ENCODE measurements at places on chromosomes 3 and 15.

DNA sequence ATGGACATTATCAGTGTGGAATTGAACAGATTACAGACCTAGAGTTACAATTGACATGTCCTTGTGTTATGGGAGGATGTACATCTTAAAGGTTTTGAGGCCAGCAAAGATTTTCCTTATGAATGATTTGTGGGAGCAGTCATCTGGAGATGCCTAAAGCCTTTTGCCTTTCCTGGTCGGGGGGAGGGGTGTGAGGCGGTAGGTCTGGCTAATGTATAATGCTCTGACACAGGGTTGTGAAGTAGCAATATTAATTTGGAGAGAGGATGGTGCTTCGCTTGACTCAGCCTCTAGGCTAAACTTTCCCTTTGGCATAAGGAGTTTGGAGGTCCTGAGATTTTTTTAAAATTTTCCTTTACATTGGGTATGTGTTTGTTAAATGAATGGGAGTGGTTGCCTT is 23.3 kb downstream of the FBXO22 start:
- no peak for DNase-seq

GRCh38 chr3:145604851-145605250 is 556.1 kb downstream of the PLOD2 start:
- no peak for DNase-seq

DNA sequence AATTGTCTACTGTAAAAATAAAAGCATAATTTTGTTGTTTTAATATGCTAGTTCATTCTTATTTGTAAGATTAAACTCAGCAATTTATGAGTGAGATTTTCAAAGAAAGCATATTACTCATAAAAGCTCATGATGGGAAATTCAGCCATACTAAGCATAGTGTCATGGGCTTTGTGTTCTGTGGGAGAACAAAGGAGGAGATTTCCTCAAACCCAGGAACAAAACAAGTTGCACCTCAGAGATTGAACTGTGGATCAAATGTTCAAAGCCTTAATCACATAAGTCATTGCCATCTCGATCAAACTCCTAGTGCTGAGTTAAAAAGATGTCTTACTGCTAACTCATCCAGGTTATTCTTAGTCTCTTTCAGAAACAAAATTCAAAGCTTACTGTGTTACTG is 85.6 kb upstream of the PDZRN3 start:
- DNase-seq = no peak

- DNase-seq = no peak
These were observed 128.8 kb downstream of the PLCL2 start for GRCh38 chr3:17013571-17013970.

GRCh38 chr3:59632760-59633573 is 583.1 kb upstream of the CFAP20DC start:
- no peak for DNase-seq

DNA sequence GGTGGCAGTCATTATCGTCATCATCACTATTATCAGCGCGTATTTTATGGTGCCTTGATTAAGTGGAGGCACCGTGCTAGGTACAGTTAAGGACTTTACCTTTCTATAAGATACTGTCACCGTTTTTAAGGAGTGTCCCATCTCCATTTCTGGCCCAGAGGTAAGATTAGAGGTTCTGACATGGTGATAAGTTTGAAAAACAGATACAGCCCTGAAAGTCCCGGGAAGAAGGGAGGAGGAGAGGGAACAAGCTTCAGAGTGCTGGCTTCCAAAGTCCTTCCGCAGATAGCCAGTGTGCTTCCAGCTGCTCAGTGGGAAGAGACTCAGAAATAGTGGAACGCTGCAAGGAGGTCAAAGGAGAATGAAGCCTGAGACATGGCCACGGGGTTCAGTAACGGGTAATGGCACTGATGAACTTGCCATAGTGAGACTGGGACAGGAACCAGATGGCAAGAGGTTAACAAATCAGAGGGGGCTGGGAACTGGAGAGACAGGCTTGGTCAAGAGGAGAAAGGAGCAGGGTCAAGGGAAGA is 9.1 kb upstream of the TM4SF4 start:
- DNase-seq = no peak

DNA sequence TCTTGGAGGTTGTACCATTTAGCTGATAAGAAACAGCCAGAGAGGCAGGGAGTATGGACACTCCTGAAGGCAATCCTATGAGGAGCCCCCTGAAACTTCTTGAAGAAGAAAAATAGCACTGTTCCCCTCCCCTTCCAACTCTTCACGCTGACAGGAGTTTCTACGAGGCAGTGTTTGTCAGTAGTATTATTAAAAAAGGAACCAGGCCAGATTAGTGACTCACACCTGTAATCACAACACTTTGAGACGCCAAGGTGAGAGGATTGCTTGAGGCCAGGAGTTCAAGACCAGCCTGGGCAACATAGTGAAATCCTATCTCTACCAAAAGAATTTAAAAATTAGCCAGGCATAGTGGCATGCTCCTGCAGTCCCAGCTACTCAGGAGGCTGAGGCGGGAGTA is 38.7 kb downstream of the WWTR1 start:
- DNase-seq = no peak

- DNase-seq = no peak
These were observed 61.0 kb downstream of the TLE3 start for GRCh38 chr15:70036585-70037291.

GRCh38 chr15:34999906-35000305 is 11.8 kb upstream of the ZNF770 start:
- no peak for DNase-seq

- DNase-seq = no peak
These were observed 13.2 kb downstream of the AAGAB start for GRCh38 chr15:67241132-67241855.

Data from thymus (tissue), 14 donors.